ENCODE measurements at places on chromosomes 5 and 9. TPM values are rescaled to one million over a fixed set of nuclear protein-coding genes. Genes with fewer than 3 reads are reported as not detected.

- H3K4me1 ChIP-seq, result no peaks in the 10 kb centered on the region
- H3K27me3 ChIP-seq, result no peaks in the 10 kb centered on the region
- no peak overlapping the region for H3K27ac ChIP-seq
- DNase-seq, result no peak
These were observed 249.4 kb upstream of the TBCA start for GRCh38 chr5:78025540-78025939.

DNA sequence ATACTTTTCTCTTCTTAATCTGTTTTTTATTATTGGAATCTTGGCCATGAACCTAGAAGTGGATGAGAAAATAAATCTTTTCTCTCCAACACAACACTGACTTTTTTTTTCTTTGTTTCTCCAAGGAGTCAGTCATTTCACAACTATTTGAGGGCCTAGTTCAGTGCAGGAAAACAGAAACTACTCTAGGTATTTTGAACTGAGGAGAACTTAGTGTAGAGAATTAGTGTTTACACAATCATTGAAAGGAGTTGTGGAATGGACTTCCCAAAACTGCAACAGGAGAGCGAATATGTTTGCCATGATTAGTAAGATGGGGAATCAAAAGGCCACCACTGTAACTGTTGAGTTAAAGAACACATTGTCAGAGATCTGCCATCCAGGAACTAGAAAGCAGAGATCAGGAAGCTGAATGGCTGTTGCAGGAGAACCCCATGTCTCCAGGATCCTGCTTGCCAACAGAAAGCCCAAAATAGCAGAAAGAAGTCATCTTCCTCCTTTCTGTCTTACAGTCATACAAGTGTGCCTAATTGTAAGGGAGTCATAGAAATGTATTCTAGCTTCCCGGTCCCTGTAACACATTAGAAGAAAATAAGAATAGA is 20.3 kb upstream of the PCDH1 start:
- H3K4me1 ChIP-seq, result no peaks in the 10 kb centered on the region
- no peaks in the 10 kb centered on the region for H3K36me3 ChIP-seq
- no peak overlapping the region for H3K27ac ChIP-seq
- DNase-seq, result no peak

Gene F12
- 0.93 TPM for total RNA-seq

Gene SPTAN1
- 301 TPM for total RNA-seq

DNA sequence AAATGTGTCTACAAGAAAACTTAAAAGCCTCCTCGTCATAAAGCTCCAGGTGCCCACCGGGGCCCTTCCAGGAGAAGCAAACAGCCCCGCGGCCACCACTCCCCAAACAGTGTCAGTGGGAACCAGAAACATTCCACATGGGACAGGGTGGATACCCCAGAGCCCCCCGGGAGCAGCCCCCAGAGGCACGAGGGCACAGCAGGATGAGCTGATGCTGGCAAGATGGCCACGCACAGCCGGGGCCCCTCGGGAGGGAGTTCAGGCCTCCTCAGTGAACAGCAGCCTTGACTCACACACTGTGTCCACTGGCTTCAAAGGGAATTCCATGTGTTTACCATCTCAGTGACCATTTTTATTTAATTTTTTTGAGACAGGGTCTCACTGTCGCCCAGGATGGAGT is 10.5 kb downstream of the EXD3 start:
- peaks cover under 1% of the 10 kb centered on the region for H3K27me3 ChIP-seq
- no peak overlapping the region for H3K27ac ChIP-seq
- H3K4me3 ChIP-seq, result no peak overlapping the region
- peaks cover 44% of the 10 kb centered on the region for H3K4me1 ChIP-seq
- no peak for DNase-seq

Gene C9
- not detected for total RNA-seq

GRCh38 chr5:133750856-133751255 is 138.5 kb upstream of the FSTL4 start:
- no peak for DNase-seq
- no peaks in the 10 kb centered on the region for H3K27me3 ChIP-seq
- no peaks in the 10 kb centered on the region for H3K4me1 ChIP-seq
- no peak overlapping the region for H3K4me3 ChIP-seq

- H3K4me3 ChIP-seq, result no peak overlapping the region
- no peak for DNase-seq
- H3K4me1 ChIP-seq, result no peaks in the 10 kb centered on the region
These were observed 15.5 kb upstream of the PAIP1 start for GRCh38 chr5:43572357-43572756.

GRCh38 chr5:34886392-34887119 is 28.7 kb downstream of the RAD1 start:
- H3K36me3 ChIP-seq, result no peaks in the 10 kb centered on the region
- DNase-seq, result no peak
- no peak overlapping the region for H3K27ac ChIP-seq
- no peak overlapping the region for H3K4me3 ChIP-seq
- H3K27me3 ChIP-seq, result no peaks in the 10 kb centered on the region

GRCh38 chr5:59759600-59760351 is 133.8 kb downstream of the PDE4D start:
- no peak for DNase-seq
- no peaks in the 10 kb centered on the region for H3K4me1 ChIP-seq
- no peaks in the 10 kb centered on the region for H3K36me3 ChIP-seq
- H3K27ac ChIP-seq, result no peak overlapping the region

DNA sequence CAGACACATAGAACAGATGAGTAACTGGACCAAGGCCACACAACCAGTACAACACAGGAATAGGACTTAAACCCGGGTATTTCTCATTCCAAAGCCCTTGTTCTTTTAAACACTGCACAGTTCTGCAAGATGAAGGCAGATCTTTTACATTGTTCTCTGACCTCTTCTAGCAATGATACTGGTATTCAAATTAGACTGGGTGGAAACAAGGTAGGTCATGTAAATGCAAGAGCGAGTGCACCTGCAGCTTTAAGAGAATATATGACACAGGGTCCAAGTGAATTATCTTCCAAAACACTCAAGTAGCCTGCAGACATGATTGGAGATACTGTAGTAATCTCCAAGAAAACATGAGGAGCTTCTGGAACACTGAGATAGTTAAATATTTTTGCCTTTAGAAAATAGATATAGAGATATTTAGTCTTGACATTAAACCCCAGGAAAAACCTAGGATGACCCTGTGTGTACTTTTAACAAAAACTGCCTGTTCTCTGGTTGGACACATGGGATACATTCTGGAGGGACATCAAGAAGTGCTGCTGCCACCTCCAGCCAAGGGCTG is 130.6 kb upstream of the EPB41L4A start:
- H3K27me3 ChIP-seq, result no peaks in the 10 kb centered on the region
- H3K36me3 ChIP-seq, result no peaks in the 10 kb centered on the region
- H3K27ac ChIP-seq, result no peak overlapping the region
- no peak for DNase-seq
- no peak overlapping the region for H3K4me3 ChIP-seq

- H3K4me3 ChIP-seq, result no peak overlapping the region
- no peak for DNase-seq
- peaks cover 8% of the 10 kb centered on the region for H3K4me1 ChIP-seq
- H3K36me3 ChIP-seq, result no peaks in the 10 kb centered on the region
These were observed 6.6 kb upstream of the ZNF608 start for GRCh38 chr5:124752854-124753720.

Gene ABLIM3
- 1.2 TPM for total RNA-seq

- H3K4me3 ChIP-seq, result no peak overlapping the region
- no peaks in the 10 kb centered on the region for H3K4me1 ChIP-seq
- H3K27me3 ChIP-seq, result no peaks in the 10 kb centered on the region
- no peak for DNase-seq
- no peak overlapping the region for H3K27ac ChIP-seq
- H3K36me3 ChIP-seq, result no peaks in the 10 kb centered on the region
These were observed 29.7 kb downstream of the SHB start for GRCh38 chr9:38039090-38039906.

Gene NCS1
- 1.4 TPM for total RNA-seq

Gene RASGRF2
- total RNA-seq, result 10.1 TPM

Gene PCDHB4
- total RNA-seq, result not detected

DNA sequence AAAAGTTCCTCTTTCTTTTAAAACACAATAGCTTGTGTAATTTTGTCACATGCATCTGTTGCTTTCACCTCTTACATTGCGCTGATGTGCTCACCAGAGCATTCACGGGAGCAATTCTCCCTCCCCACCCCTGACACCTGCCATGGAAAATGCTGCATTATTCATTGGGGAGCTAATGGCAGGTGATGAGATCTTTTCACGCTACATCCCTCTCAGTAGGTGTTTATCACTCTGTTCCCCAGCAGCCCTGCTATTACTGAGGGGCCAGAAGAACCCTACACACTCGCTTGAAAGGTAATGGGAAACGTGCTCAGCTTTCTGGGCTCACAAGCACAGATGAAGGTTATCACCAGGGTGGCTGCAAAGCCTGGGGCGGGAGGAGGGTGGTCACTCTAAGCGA is 398.0 kb downstream of the PSAT1 start:
- H3K4me1 ChIP-seq, result no peaks in the 10 kb centered on the region
- no peak overlapping the region for H3K4me3 ChIP-seq
- H3K36me3 ChIP-seq, result no peaks in the 10 kb centered on the region
- H3K27ac ChIP-seq, result no peak overlapping the region

DNA sequence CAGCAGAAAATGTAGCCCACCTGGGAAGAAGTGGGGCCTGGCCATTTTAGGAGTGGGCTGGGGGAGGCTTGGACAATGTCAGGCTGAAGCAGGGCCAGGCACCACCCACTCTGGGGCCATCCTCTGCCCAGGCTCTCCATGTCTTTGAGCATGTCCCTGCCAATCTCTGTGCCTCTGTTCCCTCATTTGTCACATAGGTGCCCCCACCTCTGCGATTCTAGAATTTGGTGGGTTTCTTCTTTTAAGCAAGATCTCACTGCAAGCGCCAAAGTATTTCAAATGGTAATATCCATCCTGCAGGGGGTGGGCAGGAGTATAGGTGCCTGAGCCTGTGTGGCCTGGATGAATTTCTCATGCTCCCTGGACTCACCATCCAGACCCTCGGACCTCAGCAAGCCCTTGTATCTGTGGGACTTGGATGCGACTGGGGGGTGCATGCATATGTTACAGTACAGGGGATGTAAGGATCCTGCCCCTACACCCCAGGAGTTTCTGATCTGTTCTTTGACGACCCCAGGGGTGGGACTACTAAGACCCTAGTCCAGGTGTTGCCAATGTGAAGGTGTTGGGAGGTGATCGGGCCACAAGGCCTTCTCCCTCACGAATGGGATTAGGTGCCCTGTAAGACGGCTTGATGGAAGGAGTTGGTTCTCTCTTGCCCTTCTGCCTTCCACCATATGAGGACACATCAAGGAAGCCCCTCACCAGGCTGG is 4.3 kb downstream of the CD74 start:
- no peaks in the 10 kb centered on the region for H3K27me3 ChIP-seq
- peak overlapping the region; percentile 30 for H3K27ac ChIP-seq
- peak; percentile 9 for DNase-seq
- peaks cover 49% of the 10 kb centered on the region for H3K36me3 ChIP-seq

GRCh38 chr9:129626625-129627284 is 792 bp downstream of the NTMT1 start:
- H3K4me3 ChIP-seq, result peak overlapping the region; percentile 90
- peaks cover 49% of the 10 kb centered on the region for H3K4me1 ChIP-seq
- H3K27me3 ChIP-seq, result peaks cover 2% of the 10 kb centered on the region
- no peaks in the 10 kb centered on the region for H3K36me3 ChIP-seq
- DNase-seq, result no peak

DNA sequence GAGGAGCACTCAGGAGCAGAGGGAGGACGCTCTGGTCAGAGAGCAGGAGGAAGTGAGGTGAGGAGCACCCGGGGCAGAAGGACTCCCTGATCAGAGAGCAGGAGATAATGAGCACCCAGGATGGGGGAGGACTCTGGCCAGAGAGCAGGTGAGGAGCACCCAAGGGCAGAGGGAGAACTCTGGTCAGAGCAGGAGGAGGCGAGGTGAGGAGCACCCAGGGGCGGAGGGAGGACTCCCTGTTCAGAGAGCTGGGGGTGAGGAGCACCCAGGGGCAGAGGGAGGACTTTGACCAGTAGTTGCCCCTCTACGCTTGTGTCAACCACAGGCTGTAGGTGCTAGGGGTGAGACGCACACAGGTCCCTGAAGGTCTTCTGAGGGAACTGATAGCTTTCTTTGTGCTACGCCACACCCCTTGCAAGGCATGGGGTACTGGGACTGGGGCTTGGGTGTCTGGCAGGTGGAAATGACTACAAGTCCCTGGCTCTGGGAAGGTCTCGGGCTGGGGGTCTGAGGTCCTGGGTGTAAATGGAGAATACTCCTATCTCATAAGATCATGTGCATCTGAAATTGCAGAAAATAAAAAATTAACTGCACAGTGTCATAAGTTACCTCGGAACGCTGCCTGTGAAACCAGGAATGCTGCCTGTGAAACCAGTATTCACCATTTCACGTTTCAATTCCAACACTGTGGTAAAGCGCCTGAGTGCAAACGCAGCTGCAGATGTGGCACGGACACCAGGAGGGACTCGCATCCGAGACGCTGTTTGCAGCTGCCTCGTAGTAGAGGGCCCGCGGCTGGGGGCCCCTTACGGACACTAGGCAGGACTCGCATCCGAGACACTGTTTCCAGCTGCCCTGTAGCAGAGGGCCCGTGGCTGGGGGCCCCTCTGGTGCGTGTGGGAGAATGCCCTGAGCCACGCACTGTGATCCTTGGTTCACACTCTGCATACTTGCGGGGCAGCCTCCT is 27.0 kb upstream of the SLC6A3 start:
- H3K27me3 ChIP-seq, result no peaks in the 10 kb centered on the region
- H3K27ac ChIP-seq, result no peak overlapping the region
- H3K4me1 ChIP-seq, result no peaks in the 10 kb centered on the region
- H3K36me3 ChIP-seq, result peaks cover 81% of the 10 kb centered on the region

Gene ELP1
- total RNA-seq, result 33.0 TPM

GRCh38 chr9:96738147-96739027 is 39.5 kb downstream of the ZNF510 start:
- no peaks in the 10 kb centered on the region for H3K4me1 ChIP-seq
- H3K27me3 ChIP-seq, result no peaks in the 10 kb centered on the region
- DNase-seq, result no peak
- no peaks in the 10 kb centered on the region for H3K36me3 ChIP-seq
- no peak overlapping the region for H3K27ac ChIP-seq

GRCh38 chr9:8401961-8402705 is 602.6 kb upstream of the DMAC1 start:
- no peaks in the 10 kb centered on the region for H3K4me1 ChIP-seq
- H3K4me3 ChIP-seq, result no peak overlapping the region
- no peak overlapping the region for H3K27ac ChIP-seq
- DNase-seq, result no peak
- H3K36me3 ChIP-seq, result no peaks in the 10 kb centered on the region

- peak overlapping the region; percentile 62 for H3K27ac ChIP-seq
- peaks cover 52% of the 10 kb centered on the region for H3K4me1 ChIP-seq
- H3K36me3 ChIP-seq, result peaks cover 8% of the 10 kb centered on the region
- H3K4me3 ChIP-seq, result no peak overlapping the region
These were observed 30.0 kb downstream of the RAPGEF1 start for GRCh38 chr9:131709771-131710431.

GRCh38 chr5:173287086-173287485 is 41.1 kb downstream of the STC2 start:
- no peak overlapping the region for H3K4me3 ChIP-seq
- no peaks in the 10 kb centered on the region for H3K36me3 ChIP-seq
- peaks cover 15% of the 10 kb centered on the region for H3K27me3 ChIP-seq
- no peak overlapping the region for H3K27ac ChIP-seq

Gene SPINK13
- total RNA-seq, result not detected
